ENCODE measurements at places on chromosomes 6 and 20.

GRCh38 chr6:3251462-3252314, 7.1 kb upstream of the PSMG4 start:
- DNase-seq: peak; percentile 39

GRCh38 chr6:38192487-38192886, 373.0 kb downstream of the ZFAND3 start:
- no peak for DNase-seq

- no peak for DNase-seq
Measured at GRCh38 chr6:111976139-111976538, 77.8 kb upstream of the CCN6 start.

- no peak for DNase-seq
Measured at GRCh38 chr6:157587127-157587926, 206.3 kb downstream of the ZDHHC14 start.

DNA sequence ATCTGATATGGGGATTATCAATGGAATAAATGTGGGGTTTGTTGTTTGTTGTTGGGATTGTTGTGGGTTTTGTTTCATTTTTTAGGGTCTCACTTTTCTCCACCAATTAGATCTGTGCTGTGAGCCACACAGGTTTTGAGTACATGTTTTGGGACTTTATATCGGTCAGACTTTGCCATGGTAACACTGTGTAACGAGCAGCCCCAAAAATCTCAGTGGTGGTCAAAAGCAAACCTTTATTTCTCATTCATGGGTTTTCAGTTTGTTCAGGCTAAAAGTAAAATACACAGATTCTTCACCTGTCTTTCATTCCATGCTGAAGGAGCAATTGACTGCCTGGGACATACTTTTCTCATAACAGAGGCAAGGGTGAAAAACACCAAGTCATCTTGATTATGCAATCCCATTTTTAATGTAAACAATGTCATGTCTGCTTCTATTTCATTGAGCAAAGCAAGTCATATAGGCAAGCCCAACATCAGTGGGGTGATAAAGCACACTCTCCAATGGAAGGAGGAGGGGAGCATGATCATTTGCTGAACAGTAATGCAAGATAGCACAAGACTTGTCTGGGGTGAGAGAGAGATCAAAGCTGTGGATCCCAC, 101.1 kb upstream of the PLCB4 start:
- DNase-seq: no peak

DNA sequence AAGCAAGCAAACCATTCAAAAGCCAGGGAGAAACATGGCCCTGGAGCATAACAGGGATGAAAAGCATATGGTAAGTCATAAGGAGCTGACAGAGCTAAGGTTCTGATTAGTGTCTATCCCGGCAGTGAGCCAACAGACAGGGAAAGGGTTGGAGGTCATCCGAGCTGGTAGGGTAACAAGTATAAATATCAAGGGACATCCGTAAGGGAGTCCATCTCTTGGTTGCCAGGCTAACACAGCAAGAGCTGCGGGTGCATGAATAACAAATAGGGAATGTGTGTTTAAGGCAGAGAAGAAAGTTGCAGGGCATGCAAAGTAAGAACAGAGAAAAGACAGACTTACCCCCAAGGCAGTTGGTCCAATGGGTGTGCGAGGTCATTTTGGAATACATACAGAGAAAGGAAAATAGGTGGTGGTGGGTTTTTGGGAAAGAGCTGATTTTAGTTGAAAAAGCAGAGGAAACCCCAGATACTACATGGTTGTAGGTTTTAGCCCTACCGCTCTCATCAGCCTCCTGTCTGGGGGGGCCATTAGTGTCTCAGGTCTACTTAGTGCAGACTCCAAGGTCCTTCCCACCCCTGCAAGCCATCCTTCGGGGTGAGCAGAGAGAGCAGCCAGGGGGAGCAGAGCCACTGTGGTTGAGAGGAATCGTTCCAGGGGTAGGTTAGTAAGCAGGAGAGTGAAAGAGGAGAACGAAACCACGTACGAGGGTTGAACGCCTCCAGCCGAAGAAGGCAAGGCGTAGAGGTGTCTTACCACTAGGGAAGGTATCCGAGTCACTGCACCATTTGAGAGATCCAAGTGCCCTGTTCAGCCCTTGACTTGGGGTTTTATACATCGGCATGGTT, at the start of gene ERVFRD-1:
ERVFRD-1 (minus strand) TSS at position 805 of the 848 bp plus-strand sequence. CDS start 6,415 bp downstream, outside the sequence.
- no peak for DNase-seq

GRCh38 chr20:55782912-55783253, 222.4 kb downstream of the CBLN4 start:
- no peak for DNase-seq

DNA sequence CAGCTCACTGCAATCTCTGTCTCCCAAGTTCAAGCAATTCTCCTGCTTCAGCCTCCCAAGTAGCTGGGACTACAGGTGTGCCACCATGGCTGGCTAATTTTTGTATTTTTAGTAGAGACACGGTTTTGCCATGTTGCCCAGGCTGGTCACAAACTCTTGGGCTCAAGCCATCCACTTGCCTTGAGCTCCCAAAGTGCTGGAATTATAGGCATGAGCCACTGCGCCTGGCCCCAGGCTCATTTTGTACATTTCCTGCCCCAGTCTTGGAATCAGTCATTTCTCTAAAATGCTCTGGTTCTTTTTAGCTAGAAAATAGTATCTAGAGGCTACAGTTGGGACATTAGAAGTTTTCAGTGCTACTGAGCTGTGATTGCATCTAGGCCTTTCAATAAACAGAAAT, 13.5 kb downstream of the MANBAL start:
- DNase-seq: no peak

GRCh38 chr6:136611133-136611532, 60.9 kb upstream of the MAP7 start:
- DNase-seq: no peak

DNA sequence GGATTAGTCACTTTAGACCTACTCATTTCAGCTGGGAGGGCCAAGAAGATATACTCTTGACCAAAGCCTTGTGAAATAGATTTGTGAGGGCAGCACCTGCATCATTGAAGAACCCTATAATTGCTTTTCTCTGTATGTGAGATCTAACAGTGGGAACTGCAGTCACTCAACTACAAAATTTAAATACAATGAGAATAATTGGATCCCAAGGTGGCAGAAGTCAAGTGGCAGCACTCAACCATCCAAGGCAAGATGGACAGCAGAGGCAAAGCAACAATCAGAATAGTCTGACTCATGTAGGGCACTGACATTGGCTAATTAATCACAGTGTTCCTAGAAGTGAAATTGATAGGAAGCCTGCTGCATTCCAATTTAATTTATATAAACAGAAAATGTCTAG, 8.9 kb upstream of the NKAIN2 start:
- no peak for DNase-seq

- no peak for DNase-seq
Measured at GRCh38 chr6:52305948-52306767, 21.6 kb upstream of the MCM3 start.

- no peak for DNase-seq
Measured at GRCh38 chr20:34475979-34476736, 40.1 kb upstream of the DYNLRB1 start.

- no peak for DNase-seq
Measured at GRCh38 chr6:31116661-31117385, 2.2 kb downstream of the PSORS1C1 start.

GRCh38 chr20:16271450-16271849, 301.8 kb downstream of the KIF16B start:
- DNase-seq: no peak

- no peak for DNase-seq
Measured at GRCh38 chr6:160102956-160103824, 18.4 kb upstream of the SLC22A1 start.

DNA sequence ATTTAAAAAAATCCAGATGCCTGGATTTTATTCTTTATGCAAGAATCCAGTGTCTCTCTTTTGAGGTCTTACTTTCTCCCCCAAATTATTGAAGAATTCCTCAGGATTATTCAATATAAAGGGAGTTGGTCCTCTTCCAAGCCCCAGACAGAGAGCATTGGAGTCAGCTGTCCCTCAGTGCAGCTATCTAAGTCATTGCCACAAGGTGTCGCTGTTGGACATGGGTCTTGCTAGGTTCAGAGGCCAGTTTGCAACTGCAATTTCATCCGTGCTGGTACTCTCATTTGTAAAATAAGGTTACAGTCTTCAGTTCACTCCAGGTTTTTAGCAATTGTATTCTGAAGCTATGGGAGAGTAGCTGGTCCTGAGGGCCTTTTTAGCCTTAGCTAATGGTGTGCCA, 27.8 kb downstream of the CCN2 start:
- no peak for DNase-seq

DNA sequence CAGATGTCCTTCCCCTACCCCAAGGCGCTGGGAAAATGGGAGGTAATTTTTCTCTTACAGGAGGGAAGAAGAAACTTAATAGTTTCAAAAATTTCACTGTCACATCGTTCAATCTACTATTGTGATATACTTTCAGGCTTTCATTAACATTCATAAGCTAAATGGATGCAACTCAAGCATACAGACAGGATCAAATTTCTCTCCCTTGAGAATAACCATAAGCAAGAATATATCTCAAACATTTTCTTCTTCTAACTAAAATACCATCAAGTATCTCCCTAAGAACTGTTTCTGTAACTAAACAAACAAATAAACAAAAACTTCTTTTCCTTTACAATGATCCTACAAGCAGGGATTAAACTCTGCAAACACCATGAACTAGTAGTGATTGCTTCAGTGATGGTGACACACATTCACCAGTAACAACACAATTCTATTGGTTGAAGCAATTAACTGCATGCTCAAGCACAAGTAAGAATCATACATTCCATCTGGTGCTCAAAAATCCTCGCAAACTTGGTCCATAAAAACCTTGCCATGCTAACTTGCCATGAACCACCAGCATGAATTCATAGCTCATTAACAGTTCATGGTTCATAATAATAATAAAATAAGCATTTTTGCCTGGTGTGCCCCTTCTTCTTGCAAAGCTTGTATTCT, 183.8 kb downstream of the PTPRK start:
- no peak for DNase-seq

DNA sequence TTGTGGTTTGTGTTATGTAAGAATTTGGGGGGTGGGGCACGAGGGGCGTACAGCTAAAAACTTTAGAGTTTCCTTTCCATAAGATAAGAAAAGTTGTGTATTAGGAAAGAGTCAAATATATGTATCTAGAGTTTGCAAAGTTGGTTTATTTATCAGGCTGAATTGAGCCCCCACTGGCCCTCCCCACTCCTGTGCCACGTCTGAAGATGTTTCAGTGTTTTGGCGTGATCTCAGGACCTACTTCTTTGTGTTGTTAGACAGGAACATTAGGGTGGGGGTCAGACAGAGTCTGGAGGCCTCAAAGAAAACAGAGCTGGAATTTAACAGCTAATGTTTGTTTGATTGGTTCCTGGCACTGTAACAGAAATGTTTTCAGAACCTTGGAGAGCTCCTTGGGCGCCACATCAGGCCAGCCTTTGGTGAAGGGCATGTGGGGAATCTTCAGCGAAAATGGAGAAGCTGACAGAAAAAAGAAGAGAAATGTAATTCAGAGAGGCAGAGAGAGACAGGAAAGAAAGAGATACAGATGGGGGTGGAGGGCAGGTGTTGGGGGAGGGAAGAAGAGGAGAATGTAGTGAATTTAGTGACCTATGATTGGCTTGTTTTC, 674 bp downstream of the NRSN1 start:
- peak; percentile 6 for DNase-seq

GRCh38 chr6:7124636-7125035, 16.9 kb downstream of the RREB1 start:
- no peak for DNase-seq

DNA sequence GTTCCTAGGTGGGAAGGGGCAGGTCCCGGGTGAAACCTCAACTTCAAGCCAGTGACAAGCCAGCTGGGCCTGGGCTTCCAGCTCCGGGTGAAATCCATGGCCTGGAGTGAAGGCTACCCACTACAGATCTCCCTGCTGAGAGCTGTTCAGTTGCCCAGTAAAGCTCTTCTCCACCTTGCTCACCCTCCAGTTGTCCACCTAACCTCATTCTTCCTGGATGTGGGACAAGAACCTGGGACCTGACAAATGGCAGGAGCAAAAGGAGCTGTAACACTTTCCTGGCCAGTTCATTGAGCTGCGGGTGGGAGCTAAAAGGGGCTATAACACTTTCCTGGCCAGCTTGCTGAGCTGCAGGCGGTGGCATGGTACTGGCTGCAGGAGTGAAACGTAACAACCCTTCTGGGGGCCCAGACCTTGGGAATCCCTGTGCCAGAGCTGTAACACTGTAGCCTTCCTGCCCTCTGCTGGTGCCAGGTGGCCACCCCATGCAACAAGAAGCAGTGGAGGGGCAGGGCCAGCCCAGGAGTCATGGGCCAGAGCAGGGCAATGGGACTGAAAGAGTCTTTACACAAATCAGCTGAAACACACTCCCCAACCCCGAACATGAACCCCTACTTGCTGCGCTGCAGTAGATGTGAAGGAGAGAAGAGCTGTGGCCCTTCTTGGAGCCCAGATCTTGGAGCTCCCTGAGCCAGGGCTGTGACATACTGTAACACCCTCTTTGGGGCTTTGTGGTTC, 3.6 kb upstream of the HINT3 start:
- DNase-seq: no peak

- no peak for DNase-seq
Measured at GRCh38 chr20:48797275-48797825, 30.4 kb downstream of the PREX1 start.

GRCh38 chr20:36941401-36941835, 10.1 kb downstream of the SAMHD1 start:
- DNase-seq: no peak

GRCh38 chr20:3150908-3151307, 8.8 kb downstream of the FASTKD5 start:
- DNase-seq: no peak

DNA sequence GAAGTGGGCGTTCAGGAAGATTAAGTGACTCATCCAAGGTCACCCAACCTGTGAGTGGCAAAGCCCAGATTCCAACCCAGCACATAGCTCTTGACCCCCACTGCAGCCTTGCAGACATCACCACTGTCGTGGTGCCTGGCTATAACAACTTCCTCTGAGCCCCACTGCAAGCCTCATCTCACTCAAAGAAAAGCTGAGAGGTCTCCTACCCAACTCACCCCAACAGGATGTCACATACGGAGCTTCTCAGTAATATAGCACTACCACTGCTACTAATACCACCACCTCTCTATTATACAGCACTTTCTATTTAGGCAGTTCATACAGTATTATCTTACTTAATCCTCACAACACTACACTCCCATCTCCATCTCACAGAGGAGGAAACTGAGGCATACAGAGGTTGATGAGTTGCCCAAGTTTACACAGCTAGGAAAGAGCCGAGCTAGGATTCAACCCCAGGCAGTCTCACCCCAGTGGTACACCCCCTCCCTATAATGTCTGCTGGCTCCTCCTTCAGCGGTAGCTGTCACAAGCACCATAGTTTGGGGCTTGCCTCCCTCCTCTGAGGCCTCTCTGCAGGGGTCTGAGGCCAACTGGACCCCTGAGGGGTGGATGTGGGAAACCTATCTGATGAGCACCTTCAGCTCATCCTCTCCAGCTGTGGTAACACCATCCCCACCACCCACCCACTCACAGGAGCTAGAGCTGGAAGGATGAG, 19.5 kb downstream of the TFEB start:
- no peak for DNase-seq
